Lung (tissue), 17 donors: ENCODE measurements at places on chromosomes 4 and X. TPM values are rescaled to one million over a fixed set of nuclear protein-coding genes. Genes with fewer than 3 reads are reported as not detected.

C1QTNF7 gene
- total RNA-seq, result 3.1 TPM

CDKL5 gene
- total RNA-seq, result 29.2 TPM

ERAS gene
- total RNA-seq, result not detected

AFM gene
- not detected for total RNA-seq

CFP gene
- total RNA-seq, result 11.3 TPM

SLC25A14 gene
- total RNA-seq, result 14.4 TPM

RHOH gene
- total RNA-seq, result 12.9 TPM

MRPS18C gene
- total RNA-seq, result 43.1 TPM

TCEAL6 gene
- not detected for total RNA-seq

FAM3A gene
- 48.6 TPM for total RNA-seq

CXCL6 gene
- 6.2 TPM for total RNA-seq

CT45A1 gene
- total RNA-seq, result not detected

CT45A10 gene
- not detected for total RNA-seq

AFP gene
- 0.11 TPM for total RNA-seq

PPEF1 gene
- 0.80 TPM for total RNA-seq

VCX2 gene
- total RNA-seq, result not detected

SMIM9 gene
- total RNA-seq, result not detected

C4orf50 gene
- total RNA-seq, result 0.03 TPM

SLC16A2 gene
- total RNA-seq, result 12.1 TPM

F8A3 gene
- 3.6 TPM for total RNA-seq

ADH6 gene
- total RNA-seq, result 2.2 TPM

DMRTC1 gene
- total RNA-seq, result not detected

TMLHE gene
- 26.8 TPM for total RNA-seq

EGF gene
- 2.6 TPM for total RNA-seq

FOXR2 gene
- total RNA-seq, result not detected

IQSEC2 gene
- 10.3 TPM for total RNA-seq

SRPX gene
- 47.6 TPM for total RNA-seq

TGIF2LX gene
- total RNA-seq, result not detected

ZDHHC15 gene
- total RNA-seq, result 1.8 TPM

OPHN1 gene
- total RNA-seq, result 11.3 TPM

RHOXF2 gene
- not detected for total RNA-seq

SLC49A3 gene
- total RNA-seq, result 35.1 TPM

FOXP3 gene
- 0.40 TPM for total RNA-seq

PCDH7 gene
- 57.6 TPM for total RNA-seq

F9 gene
- total RNA-seq, result 0.12 TPM

RAI2 gene
- 19.9 TPM for total RNA-seq

SPANXN3 gene
- not detected for total RNA-seq

RAB41 gene
- total RNA-seq, result not detected

BEX4 gene
- total RNA-seq, result 30.0 TPM

CRMP1 gene
- total RNA-seq, result 24.4 TPM

LDB2 gene
- 147 TPM for total RNA-seq

SPOCK3 gene
- 1.4 TPM for total RNA-seq

PPARGC1A gene
- total RNA-seq, result 17.9 TPM
